ENCODE measurements at places on chromosomes 12 and 14.
A peak's percentile ranks its signal among the peaks of the same experiment; 100 is the strongest.

DNA sequence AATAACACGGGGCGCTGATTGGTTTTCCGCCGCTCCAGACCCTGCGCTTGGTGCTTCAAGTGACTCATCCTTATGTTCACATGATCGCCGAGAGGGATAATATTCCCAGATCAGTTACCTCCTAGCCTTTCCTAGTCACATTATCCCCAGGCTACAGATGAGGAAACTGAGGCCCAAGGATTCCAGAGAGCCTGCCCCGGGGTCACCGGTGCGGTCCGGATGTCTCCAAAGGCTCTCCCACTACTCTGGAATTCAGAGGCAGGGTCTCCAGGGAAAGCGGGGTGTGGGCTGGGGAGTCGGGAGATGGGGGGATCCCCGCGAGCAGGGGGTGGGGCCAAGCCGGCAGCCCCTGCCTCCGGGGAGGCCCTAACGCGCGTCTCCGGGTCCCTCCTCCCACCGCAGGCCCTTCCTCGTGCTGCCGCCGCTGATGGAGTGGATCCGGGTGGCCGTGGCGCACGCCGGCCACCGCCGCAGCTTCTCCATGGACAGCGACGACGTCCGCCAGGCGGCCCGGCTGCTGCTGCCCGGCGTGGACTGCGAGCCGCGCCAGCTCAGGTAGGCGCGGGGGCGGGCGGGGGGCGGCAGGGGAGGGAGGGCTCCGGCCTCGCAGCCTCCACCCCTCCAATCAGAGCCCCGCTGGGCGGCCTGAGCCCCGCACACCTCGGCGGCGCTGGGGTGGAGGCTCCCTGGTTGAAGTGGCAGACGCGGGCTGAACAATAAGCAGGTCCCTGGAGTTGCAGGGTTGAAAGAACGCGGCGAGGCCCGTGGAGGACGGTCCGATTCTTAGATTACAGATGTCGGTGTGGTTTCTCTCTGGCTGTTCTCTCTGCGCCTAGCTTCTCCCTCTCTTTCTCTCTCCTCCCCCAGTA is 104.6 kb upstream of the PWP1 start:
- no peak for DNase-seq

DNA sequence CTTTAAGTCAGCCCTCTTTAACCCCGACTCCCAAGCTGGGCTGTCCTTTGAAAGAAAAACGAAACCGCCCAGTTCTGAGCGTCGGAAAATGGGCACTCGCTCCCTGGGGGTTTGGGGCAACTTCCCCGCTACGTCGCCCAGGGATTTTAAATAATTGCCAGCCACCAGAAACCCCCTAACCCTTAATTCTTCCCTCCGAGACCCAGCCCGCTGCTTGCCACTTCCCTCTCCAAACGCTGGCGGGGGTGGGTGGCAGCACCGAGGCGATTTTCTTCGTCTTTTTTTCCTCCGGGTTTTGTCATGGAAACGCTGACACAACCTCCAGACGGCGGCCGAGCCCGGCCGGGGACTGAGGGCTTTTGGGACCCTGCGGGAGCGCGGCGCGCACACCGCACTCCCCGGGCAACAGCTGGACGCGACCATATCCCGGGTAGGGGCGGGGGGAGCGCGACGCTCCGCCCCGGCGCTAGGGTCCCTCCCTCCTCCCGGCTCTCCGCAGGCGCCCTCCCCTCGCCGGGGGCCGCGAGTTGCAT is at the start of gene CHST11:
CHST11 (plus strand) TSS at position 532 of the 533 bp plus-strand sequence.
- DNase-seq = peak; percentile 47

DNA sequence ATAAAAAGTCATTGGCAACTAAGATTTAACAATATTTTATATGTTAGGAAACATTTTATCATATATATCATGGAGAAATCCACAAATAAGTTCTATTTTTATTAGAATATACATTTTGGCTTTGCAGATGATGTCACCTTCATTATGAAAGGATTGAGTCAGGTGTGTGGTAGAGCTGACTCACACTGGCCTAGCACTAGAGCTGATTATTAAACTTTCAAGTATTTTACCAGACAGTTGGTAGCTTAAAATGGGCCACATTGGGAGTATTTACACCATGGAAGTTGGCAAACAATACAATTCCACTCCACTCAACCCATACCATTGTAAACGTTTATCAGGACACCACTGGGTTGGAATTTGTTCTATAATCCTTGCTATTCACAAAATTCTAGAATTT is 1036.6 kb downstream of the TRHDE start:
- DNase-seq = no peak

GRCh38 chr12:120116792-120117651 is 469 bp upstream of the RAB35 start:
- DNase-seq = peak; percentile 96

DNA sequence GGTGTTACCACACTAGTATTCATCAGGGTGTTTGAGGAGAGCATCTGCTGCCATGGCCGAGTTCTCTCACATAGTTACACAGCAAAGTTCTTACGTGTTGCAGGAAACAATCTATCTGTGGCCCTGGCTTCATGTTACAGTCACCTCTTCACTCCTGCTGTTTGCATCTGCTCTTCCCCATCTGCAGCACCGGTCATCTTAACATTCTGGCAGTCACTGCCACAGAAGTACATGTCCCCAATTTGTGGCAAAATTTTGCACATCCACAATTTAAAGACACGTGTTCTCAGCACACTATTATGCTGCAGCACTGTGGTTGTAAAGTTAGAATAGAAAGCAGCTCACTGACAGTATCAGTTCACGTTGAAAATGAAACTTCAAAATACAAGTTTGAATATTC is 23.2 kb downstream of the MAPK1IP1L start:
- no peak for DNase-seq

DNA sequence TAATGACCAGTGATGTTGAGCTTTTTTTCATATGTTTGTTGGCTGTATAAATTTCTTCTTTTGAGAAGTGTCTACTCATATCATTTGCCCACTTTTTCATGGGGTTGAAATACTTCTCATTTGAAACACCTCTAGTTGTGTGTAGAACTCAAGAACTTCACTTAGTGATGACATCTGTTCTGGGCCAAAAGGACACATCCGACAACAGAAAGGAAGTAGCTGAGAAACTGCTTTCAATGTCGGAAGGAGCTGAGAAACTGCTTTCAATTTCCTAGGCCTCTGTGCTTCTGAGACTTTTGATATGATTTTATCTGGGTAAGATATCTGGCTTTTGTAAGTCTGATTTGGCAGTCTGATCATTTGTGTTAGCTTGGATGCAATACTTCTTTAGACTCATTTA is 635.3 kb downstream of the TMTC2 start:
- DNase-seq = no peak

DNA sequence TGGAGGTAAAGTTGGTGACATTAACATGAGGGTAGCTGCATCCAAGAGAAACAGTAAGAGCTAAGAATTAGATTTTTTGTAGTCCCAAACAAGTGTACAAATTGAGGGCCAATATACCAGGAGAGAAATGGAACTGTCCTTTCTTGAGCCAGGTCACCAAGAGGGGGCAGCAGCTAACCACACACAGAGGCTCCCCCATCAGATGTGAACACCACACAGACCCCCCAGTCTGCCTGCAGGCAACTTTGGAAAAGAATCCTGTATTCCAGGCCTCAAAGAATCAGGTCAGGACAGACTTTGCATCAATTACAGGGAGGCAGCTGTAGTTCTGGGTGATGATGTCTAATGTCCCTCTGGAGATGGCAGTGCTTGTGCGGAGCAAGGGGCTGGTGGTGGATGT is 77.9 kb downstream of the SPTB start:
- DNase-seq = no peak

DNA sequence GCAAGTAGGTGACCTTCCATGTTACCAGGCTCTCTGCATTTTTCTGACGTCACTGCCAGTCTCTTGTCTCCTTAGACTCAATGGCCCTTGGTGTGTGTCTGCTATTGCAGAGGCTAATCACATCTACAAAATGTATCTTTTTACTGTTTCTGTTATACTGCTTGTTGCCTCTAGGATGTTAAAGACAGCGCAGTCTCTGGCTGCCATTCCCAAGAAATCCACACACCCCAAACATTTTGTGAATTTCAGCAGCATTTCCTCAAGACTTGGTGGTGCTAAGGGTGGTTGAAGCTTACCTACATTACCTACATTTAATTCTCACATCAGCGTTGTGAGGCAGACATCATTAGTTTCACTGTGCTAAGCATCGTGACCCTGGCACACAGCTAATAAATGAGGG is 87.2 kb downstream of the C12orf75 start:
- DNase-seq = no peak

DNA sequence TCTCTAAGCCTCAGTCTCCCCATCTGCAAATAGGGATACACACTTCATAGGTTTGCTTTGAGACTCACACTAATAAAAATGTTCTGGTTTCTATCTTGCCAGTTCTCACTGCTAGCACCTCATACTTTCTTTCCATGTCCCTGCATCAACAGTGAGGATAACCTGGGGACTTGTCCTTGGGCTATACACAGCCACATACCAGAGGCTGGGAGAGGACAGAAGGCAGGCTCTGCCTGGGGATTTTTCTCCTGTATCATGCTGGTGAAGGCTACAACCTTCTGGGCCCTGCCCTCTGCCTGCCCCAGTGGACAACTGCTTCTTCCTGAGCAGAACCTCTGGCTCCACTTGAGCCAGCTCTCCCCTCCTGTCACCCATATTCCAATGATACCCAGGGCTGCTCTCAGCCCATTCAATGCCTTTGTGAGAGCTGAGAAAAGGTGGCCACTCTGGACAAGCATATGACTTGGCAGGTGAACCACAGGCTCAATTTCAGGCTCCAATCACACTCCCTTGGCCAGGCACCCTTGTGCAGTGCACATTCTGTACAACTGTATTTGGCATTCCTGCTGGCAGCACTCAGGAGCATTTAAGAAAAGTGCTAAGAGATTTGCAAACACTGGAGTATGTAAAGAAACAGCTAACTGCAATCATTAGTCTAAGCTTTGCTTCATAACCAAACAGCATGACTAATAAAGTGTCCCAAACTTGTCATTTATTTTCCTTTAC is 135.8 kb upstream of the VRK1 start:
- DNase-seq = no peak

DNA sequence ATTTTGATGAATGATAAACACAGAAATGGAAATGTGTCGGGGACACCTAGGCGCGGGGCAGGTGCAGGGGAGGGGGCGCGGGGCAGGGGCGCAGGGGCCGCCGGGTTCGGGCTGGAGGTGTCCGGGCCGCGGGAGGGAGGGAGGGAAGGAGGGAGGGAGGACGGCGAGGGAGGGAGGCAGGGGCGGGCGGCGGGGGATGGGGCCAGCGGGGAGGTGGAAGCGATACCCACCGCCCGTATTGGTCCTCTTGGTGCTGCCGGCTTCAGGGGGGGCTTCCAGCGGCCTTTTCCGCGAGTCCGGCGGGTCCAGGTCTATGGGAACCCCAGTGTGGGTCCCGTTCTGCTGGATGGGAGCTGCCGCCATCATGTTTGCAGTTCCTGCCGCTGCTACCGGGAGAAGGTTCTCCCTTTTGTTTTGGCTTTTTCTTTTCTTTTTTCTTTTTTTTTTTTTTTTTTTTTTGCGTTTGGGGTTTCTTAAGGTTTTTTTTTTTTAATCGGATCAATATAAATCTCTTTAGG is 703 bp downstream of the NOVA1 start:
- DNase-seq = no peak

- no peak for DNase-seq
These were observed 104.2 kb downstream of the AACS start for GRCh38 chr12:125169451-125169850.

Data from central memory CD8-positive, alpha-beta T cell (primary cell).